ENCODE measurements at places on chromosomes 7 and 10.
A peak's percentile ranks its signal among the peaks of the same experiment; 100 is the strongest.

DNA sequence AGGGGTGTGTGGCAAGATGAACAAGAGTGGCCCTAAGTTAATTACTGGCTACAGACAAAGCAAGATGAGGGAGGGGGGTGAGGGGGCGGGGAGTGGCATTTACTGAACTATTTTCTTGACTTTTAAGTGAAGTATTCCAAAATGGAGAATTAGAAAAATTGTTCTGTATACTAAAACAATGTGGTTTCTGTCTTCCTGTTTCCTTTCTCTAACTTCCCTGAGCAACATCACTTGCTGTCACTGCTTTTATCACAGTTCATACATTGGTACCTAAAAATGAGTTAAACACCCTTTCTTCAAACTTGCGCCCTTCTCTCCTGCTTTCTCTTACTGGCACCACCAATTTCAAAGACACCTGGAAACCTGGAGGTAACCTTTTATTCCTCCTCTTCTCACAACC is 21.6 kb downstream of the PDZD8 start:
- no peaks in the 10 kb centered on the region for H3K27me3 ChIP-seq
- H3K4me3 ChIP-seq: peak overlapping the region; percentile 49
- H3K27ac ChIP-seq: no peak overlapping the region
- DNase-seq: no peak
- H3K4me1 ChIP-seq: peaks cover 28% of the 10 kb centered on the region

GRCh38 chr10:131310551-131311401 is 745 bp downstream of the TCERG1L start:
- no peak overlapping the region for H3K4me3 ChIP-seq
- no peak overlapping the region for H3K27ac ChIP-seq
- no peak for DNase-seq
- peaks cover 5% of the 10 kb centered on the region for H3K4me1 ChIP-seq

DNA sequence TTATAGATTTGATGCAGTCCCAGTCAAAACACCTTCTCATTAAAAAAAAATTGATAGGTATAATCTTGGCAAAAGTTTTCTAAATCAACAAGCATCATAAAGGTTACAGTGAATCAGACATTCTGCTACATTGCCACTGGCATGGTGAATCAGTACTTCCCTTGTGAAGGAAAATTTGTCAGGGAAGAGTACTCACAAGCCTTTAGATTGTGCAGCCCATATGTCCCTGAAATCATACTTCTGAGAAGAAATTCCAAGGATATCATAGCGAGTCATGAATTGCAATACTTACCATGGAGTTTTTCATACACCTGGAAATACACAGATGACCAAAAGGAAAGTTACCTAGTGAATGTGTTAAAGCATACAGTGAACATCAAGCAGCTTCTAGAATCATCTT is 17.2 kb downstream of the VSTM2A start:
- no peak overlapping the region for H3K27ac ChIP-seq
- H3K36me3 ChIP-seq: no peaks in the 10 kb centered on the region
- H3K4me1 ChIP-seq: no peaks in the 10 kb centered on the region
- H3K27me3 ChIP-seq: no peaks in the 10 kb centered on the region

DNA sequence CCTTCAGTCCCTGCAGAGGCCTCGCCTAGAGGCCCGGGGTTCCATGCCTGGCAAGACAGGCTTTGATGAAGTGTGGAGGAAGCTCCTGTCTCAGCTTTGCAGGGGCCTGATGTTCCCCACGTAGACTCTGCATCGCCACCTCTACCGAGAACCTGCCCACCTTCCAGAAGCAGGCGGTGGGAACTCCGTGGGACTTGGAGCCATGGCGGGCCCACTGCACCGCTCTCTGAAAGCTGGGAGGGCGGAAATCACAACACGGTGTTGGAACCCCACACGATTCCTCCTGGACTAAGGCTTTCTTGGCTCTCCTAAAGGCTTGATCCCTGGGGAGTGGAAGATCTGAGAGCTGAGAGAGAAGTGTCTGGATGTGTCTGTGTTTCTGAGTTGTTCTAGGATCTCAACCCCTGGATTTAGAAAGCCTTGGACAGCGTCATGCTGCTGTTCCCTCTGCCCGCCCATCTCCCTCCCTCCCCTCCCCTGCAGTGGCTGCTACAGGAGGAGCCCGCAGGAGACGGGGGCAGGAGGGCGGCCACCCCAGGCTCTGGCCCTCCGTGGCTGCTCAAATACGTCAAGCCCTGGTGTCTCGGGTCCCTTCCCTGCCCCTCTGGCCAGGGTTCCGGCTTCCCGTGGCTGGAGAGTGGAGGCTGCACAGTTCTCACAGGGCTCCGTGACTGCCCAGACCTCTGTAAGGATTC is 79.7 kb downstream of the VIPR2 start:
- H3K4me1 ChIP-seq: no peaks in the 10 kb centered on the region
- no peak for DNase-seq
- no peak overlapping the region for H3K4me3 ChIP-seq
- H3K27ac ChIP-seq: no peak overlapping the region
- no peaks in the 10 kb centered on the region for H3K27me3 ChIP-seq

GRCh38 chr7:29077854-29078253 is 68.5 kb downstream of the CPVL start:
- H3K4me1 ChIP-seq: no peaks in the 10 kb centered on the region
- H3K27me3 ChIP-seq: no peaks in the 10 kb centered on the region
- H3K27ac ChIP-seq: no peak overlapping the region
- H3K4me3 ChIP-seq: no peak overlapping the region
- DNase-seq: no peak

DNA sequence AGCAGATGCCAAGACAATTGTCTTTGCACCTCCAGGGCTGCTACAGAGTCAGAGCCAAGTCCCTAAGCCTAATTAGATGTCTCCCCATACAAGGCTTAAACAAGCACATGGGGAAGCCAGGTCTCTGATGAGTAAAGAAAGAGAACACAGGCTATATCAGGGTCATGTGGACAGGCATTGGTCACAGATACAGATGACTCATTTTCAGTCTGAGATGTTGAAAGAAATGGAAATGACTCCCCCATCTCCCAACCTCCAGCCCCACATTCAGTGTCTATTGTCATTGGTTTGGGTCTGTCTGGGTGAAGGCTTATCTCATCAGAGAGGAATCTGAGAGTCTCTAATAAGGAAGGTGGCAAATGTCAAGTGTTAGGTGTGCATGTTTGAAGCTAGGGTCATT is 290.1 kb upstream of the KIAA1217 start:
- no peaks in the 10 kb centered on the region for H3K27me3 ChIP-seq
- no peaks in the 10 kb centered on the region for H3K4me1 ChIP-seq
- no peak for DNase-seq
- no peak overlapping the region for H3K27ac ChIP-seq
- no peak overlapping the region for H3K4me3 ChIP-seq
- no peaks in the 10 kb centered on the region for H3K36me3 ChIP-seq

GRCh38 chr10:98748298-98748697 is 301.6 kb upstream of the HPS1 start:
- DNase-seq: no peak
- no peak overlapping the region for H3K4me3 ChIP-seq
- H3K27me3 ChIP-seq: no peaks in the 10 kb centered on the region
- no peak overlapping the region for H3K27ac ChIP-seq
- no peaks in the 10 kb centered on the region for H3K36me3 ChIP-seq
- no peaks in the 10 kb centered on the region for H3K4me1 ChIP-seq

GRCh38 chr10:118950190-118950680 is 79.3 kb upstream of the NANOS1 start:
- no peaks in the 10 kb centered on the region for H3K36me3 ChIP-seq
- H3K27me3 ChIP-seq: peaks cover 5% of the 10 kb centered on the region
- DNase-seq: no peak
- H3K27ac ChIP-seq: no peak overlapping the region
- H3K4me3 ChIP-seq: no peak overlapping the region

- no peak for DNase-seq
- H3K36me3 ChIP-seq: peaks cover 28% of the 10 kb centered on the region
- no peak overlapping the region for H3K4me3 ChIP-seq
- H3K27me3 ChIP-seq: no peaks in the 10 kb centered on the region
Measured at GRCh38 chr7:149718730-149719049, 54.7 kb downstream of the ZNF467 start.

- DNase-seq: no peak
- no peaks in the 10 kb centered on the region for H3K36me3 ChIP-seq
- no peaks in the 10 kb centered on the region for H3K4me1 ChIP-seq
- H3K27ac ChIP-seq: no peak overlapping the region
- H3K4me3 ChIP-seq: no peak overlapping the region
Measured at GRCh38 chr10:88343761-88344484, 239.2 kb downstream of the RNLS start.

DNA sequence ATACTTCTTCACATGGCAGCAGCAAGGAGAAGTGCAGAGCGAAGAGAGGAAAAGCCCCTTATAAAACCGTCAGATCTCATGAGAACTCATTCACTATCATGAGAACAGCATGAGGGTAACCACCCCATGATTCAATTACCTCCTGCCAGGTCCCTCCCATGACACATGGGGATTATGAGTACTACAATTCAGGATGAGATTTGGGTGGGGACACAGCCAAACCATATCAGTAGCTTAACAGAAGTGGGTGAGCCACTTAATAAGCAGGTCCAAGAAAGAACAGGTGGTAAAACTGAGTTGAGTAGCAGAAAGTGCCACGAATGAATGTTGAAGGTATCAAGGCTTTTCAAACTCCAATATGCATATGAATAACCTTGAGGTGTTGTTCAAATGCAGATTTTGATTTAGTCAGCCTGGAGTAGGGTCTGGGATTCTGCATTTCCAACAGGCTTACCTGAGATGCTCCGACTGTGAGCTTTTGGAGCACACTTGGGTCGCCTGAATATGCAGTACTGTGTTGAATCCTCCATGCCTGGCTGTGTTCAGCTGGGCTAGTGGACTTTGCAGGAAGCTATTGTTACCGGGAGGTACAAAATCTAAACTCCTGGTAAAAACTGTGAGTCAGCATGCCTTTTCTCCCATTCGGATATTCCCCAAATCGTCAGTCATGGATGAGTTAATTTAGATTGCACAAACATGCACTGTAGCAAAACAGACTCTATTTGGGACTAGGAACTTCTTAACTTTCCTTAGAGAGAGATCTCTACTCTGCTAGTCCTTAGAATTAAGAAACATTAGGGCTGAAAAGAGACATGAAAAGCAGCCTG is 69.0 kb upstream of the PRKCQ start:
- no peak overlapping the region for H3K27ac ChIP-seq
- DNase-seq: no peak
- H3K4me1 ChIP-seq: peaks cover 6% of the 10 kb centered on the region
- peaks cover 2% of the 10 kb centered on the region for H3K27me3 ChIP-seq

DNA sequence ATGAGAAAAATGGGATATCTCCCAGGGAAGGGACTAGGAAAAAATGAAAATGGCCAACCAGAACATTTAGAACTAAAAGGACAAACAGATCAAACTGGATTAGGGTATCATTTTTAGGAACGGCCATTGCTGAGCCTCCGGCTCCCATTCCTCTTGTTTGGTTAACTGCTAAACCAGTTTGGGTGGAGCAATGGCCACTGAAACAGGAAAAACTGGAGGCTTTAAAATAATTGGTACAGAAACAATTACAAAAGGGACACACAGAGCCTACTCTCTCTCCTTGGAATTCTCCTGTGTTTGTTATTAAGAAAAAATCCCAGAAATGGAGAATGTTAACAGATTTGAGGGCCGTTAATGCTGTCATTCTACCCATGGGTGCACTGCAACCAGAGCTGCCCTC is 4.7 kb upstream of the CHST3 start:
- H3K4me1 ChIP-seq: peaks cover 8% of the 10 kb centered on the region
- H3K4me3 ChIP-seq: no peak overlapping the region
- peaks cover 8% of the 10 kb centered on the region for H3K27me3 ChIP-seq
- H3K27ac ChIP-seq: no peak overlapping the region
- no peaks in the 10 kb centered on the region for H3K36me3 ChIP-seq

GRCh38 chr10:91513598-91514424 is 103.7 kb downstream of the HECTD2 start:
- H3K27ac ChIP-seq: no peak overlapping the region
- no peaks in the 10 kb centered on the region for H3K27me3 ChIP-seq
- no peaks in the 10 kb centered on the region for H3K4me1 ChIP-seq
- H3K36me3 ChIP-seq: no peaks in the 10 kb centered on the region
- DNase-seq: no peak
- H3K4me3 ChIP-seq: no peak overlapping the region

GRCh38 chr7:3955026-3955425 is 654.0 kb downstream of the SDK1 start:
- H3K4me1 ChIP-seq: no peaks in the 10 kb centered on the region
- no peak overlapping the region for H3K4me3 ChIP-seq
- no peak overlapping the region for H3K27ac ChIP-seq
- DNase-seq: no peak

GRCh38 chr10:126781450-126782216 is 111.1 kb upstream of the C10orf90 start:
- no peak for DNase-seq
- H3K4me3 ChIP-seq: no peak overlapping the region
- H3K36me3 ChIP-seq: no peaks in the 10 kb centered on the region
- no peaks in the 10 kb centered on the region for H3K4me1 ChIP-seq
- no peak overlapping the region for H3K27ac ChIP-seq

- no peak for DNase-seq
- no peak overlapping the region for H3K27ac ChIP-seq
- H3K36me3 ChIP-seq: no peaks in the 10 kb centered on the region
- H3K4me1 ChIP-seq: no peaks in the 10 kb centered on the region
Measured at GRCh38 chr7:4188651-4189050, 493.4 kb upstream of the FOXK1 start.

DNA sequence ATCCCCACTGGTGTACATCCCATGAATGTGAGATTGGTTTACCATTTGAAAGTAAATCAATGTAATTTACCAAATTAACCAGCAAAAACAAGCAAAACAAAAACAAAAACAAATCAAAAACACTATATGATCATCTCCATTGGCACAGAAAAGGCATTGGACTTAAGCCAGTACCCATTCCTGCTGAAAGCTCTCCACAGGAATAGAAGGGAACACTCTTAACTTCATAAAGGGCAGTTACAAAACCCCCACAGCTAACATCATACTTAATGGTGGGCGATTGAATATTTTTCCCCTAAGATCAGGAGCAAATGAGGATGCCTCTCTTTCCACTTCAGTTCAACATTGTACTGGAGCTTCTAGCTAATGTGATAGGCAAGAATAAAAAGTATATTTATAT is 34.1 kb downstream of the PRKG1 start:
- H3K36me3 ChIP-seq: no peaks in the 10 kb centered on the region
- H3K4me3 ChIP-seq: no peak overlapping the region
- H3K4me1 ChIP-seq: no peaks in the 10 kb centered on the region
- DNase-seq: no peak
- no peaks in the 10 kb centered on the region for H3K27me3 ChIP-seq

GRCh38 chr10:6719561-6719960 is 139.5 kb upstream of the PRKCQ start:
- H3K27me3 ChIP-seq: peaks cover 18% of the 10 kb centered on the region
- H3K27ac ChIP-seq: no peak overlapping the region
- H3K4me1 ChIP-seq: no peaks in the 10 kb centered on the region
- H3K36me3 ChIP-seq: no peaks in the 10 kb centered on the region

GRCh38 chr7:105876964-105877601 is 684 bp upstream of the ATXN7L1 start:
- H3K4me3 ChIP-seq: peak overlapping the region; percentile 92
- H3K27ac ChIP-seq: peak overlapping the region; percentile 55
- H3K36me3 ChIP-seq: peaks cover 2% of the 10 kb centered on the region
- no peaks in the 10 kb centered on the region for H3K27me3 ChIP-seq
- H3K4me1 ChIP-seq: peaks cover 75% of the 10 kb centered on the region

Data from CD4-positive, CD25-positive, alpha-beta regulatory T cell (primary cell).